ENCODE measurements at places on chromosomes 2 and 18.

DNA sequence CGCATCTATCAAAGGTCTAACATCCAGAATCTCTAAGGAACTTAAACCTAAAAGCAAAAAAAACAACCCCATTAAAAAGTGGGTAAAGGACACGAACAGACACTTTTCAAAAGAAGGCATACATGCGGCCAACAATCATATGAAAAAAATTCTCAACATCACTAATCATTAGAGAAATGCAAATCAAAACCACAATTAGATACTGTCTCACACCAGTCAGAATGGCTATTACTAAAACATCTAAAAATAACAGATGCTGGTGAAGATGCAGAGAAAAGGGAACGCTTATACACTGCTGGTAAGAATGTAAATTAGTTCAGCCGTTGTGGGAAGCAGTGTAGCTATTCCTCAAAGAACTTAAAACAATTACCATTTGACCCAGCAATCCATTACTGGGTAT is 38.0 kb downstream of the PPP3R1 start:
- DNase-seq: no peak

DNA sequence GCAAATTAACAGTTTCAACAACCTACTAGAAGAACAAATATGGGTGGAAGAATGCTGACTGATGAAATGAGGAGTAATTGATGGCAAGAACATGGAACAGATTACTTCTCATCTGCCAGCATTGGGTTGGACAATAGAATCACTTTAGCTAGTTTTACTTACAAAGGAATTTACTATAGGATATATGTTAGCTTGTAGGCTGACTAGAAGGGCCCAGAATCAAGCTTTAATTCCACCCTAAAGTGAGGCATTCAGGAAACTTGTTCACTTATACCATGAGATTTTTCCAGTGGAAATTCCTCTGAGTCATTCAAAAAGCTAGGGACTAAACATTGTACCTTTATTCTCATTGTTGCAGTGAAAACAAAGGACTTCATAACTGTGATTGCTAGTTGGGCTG is 5.0 kb upstream of the ZSWIM2 start:
- DNase-seq: no peak

DNA sequence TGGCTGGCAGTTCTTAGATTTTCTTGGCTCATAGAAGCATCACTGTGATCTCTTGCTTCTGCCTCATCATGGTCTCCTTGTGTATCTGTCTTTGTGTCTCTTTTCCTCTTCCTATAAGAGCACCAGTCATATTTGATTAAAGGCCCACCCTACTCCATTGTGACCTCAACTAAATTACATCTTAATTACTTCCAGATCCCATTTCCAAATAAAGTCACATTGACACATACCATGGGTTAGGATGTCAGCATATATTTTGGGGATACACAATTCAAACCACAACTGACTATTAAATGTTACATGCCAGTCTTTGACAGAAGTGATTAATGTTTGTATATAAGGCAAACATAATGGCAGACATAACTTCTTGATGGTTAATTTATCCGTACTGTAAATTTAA is 27.3 kb upstream of the TMX3 start:
- DNase-seq: no peak

GRCh38 chr2:102029405-102029804 is 37.6 kb downstream of the IL1R2 start:
- no peak for DNase-seq

GRCh38 chr2:778731-779350 is 101.6 kb upstream of the TMEM18 start:
- no peak for DNase-seq
